Activated T-cell treated with anti-CD3 and anti-CD28 coated beads, Interleukin-2, amount 50 U/mL, for 4 hours (primary cell): ENCODE measurements at places on chromosomes 5 and 9.

- peak; percentile 24 for DNase-seq
These were observed 2.1 kb upstream of the RFESD start for GRCh38 chr5:95644351-95645042.

GRCh38 chr5:32135086-32135485 lies 39.0 kb downstream of the GOLPH3 start:
- no peak for DNase-seq

DNA sequence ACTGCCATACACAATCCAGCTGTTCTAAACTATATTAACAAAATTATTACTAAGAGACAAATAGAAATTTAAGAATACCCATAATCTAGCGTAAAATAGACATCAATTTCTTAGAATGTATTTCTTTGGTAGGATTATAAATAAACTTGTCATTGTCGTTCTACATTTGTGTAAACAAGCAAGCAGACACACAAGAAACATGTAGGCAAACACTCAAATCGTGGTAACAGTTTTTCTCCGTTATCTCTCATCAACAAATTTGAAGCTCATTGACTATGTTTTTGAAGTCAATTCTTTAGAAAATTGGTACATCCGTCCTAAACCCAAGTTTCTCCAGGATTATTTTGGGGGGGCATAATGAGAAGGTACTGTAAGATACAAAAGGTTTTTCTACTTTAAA lies 832.2 kb downstream of the DTWD2 start:
- no peak for DNase-seq

- no peak for DNase-seq
These were observed 55.5 kb downstream of the CEP120 start for GRCh38 chr5:123367739-123368138.

GRCh38 chr9:37398464-37399025 lies 24.0 kb upstream of the GRHPR start:
- no peak for DNase-seq

- DNase-seq: no peak
These were observed 1136.9 kb downstream of the TAF11L14 start for GRCh38 chr5:18771097-18771610.

DNA sequence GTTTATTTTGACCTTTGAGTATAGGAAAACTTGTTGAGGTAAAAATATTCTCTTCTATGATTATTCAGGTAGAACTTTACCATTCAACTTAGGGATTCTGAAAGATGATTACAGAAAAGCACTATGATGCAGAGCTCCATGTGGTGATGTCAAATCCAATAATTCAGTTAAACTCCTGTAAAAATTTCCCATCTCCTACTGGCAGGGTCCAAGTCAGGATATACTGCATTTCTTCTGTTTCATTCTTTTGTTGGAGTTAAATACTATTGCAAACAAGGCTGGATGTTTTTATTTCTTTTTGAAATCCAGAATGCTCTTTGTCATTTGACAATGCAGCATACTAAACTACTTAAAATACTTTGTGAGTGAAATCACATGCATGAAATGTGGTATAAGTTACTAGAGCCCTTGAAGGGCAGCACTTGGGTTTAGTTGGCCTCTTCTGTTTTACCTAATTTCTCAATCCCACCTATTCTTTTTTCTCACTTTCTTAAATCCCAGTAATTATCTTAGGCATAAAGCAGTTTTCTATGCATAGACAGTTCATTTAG lies 204.5 kb downstream of the FBXL7 start:
- no peak for DNase-seq

GRCh38 chr5:159405611-159406031 lies 75.3 kb upstream of the IL12B start:
- no peak for DNase-seq

- DNase-seq: no peak
These were observed 179.7 kb upstream of the ANKRD55 start for GRCh38 chr5:56412601-56413379.

DNA sequence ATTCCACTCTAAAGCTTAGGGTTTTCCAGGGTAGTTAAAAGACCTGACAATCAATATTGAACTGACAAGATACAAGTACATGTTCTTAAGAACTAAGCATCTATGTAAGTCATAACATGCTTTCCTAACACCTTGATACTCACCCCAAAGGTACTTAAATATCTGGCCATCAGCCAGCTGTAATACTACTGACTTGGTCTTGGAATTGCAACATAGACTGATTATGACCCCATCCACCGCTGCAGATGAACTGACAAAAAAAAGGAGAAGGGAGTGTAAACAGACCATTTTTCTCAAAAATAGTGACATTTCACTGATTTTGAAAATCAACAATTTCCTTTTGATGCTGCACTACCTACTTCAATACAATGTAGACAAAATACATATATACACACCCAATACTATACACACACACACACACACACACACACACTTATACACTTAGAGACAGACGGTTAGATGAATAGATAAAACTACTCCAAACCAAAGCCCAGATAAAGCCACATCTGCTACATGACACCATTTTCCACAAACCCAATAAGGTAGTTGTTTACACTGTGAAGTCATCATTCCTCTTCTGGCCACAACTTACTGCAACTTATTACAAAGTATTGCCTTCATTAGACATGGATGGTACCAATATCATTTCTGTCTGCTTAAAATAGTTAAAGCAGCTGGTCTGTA lies 30.4 kb downstream of the ELP1 start:
- DNase-seq: no peak

DNA sequence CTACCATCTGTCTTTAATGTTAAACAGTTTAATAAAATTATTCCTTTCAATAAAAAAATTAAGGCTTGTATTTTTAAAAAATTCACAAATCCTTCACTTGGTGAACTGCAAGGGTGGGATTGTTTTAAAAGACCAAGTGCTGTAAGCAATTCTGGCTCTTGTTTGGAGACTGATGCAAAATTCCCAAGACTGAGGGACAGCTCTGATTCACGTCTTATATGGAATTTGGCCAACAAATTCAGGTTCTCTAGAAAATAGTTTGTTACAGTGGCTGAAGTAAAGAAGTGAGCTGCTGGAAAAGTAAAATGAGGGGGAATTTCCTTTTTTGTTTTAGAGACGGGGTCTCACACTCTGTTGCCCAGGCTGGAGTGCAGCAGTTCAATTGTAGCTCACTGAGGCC lies 58.3 kb downstream of the PRELID2 start:
- no peak for DNase-seq

GRCh38 chr5:1152156-1152555 lies 40.3 kb upstream of the SLC12A7 start:
- DNase-seq: no peak

- DNase-seq: no peak
These were observed 288.3 kb upstream of the MPDZ start for GRCh38 chr9:13567833-13568232.

DNA sequence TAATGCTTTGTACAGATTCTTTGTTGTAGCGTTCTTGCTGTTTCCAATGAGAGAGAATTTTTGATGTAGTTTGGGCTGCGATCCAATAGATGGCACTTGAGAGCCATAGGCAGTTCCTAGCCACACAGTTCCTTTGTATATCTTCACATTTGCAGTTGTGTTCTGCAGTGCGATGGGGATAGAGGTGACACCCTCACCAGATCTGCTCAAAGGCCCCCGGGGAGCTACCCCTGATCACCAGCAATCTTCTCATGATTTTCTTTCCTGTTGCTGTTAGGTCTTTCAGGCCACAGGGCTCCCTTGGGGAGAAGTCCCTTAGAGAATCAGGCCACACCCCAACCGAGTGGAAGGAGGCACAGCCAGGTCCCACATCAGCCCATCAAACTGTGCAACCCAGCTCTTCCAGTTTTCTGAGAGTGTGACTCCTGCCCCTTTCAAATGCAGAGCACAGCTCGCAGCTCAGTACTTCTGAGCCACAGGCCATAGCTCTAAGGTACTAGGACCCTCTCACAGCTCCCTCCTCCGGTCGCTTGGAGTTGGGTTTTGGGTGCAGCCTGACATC lies 353.7 kb downstream of the SLCO4C1 start:
- no peak for DNase-seq

DNA sequence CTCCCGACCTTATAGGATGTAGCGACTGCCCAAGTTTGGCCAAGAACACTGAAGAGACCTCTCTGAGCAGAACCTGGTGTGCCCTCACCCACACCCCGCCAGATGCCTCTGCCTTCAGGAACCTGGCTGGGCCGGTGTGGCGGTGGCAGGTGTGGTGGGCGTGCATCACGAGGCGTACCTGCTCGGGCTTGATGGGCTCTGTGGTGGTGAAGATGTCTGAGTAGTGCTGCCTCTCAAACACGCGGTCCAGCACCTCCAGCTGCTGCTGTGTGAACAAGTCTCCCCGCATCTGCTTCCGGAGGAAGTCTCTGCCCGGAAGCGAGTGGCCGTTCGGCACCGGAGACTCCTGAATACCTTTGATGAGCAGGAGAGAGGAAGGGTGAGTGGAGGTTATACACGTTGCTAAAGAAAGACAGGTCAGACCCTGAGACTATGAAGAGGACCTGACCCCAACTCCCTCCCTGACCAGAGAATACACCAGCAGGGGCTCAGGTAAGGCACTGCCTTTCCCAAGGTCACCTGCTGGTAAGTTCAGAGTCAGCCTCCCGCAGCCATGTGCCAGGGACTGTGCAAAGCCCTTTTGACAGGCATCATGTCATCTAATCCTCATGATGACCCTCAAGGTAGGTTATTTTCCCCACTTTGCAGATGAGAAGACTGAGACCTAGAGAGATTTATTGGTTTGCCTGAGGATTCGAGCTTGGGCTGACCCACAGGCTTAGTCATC lies 67.5 kb downstream of the PAX5 start:
- DNase-seq: no peak

DNA sequence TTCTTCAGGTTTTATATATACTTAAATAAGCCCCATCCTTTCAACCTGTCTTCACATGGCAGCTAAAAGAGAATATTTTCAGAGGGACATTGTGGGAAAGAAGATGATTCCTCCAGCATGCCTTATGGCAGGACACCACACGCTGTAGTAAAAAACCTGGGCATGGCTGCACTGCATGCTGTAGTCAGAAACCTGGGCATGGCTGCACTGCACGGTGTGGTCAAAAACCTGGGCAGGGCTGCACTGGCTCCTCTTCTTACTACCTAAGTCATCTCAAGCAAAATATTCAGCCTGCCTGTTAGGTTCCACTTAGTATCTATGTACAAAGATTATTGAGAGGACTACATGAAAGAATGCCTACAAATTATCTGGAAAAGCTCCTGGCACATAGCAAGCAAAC lies 153.6 kb downstream of the BRINP1 start:
- DNase-seq: no peak

DNA sequence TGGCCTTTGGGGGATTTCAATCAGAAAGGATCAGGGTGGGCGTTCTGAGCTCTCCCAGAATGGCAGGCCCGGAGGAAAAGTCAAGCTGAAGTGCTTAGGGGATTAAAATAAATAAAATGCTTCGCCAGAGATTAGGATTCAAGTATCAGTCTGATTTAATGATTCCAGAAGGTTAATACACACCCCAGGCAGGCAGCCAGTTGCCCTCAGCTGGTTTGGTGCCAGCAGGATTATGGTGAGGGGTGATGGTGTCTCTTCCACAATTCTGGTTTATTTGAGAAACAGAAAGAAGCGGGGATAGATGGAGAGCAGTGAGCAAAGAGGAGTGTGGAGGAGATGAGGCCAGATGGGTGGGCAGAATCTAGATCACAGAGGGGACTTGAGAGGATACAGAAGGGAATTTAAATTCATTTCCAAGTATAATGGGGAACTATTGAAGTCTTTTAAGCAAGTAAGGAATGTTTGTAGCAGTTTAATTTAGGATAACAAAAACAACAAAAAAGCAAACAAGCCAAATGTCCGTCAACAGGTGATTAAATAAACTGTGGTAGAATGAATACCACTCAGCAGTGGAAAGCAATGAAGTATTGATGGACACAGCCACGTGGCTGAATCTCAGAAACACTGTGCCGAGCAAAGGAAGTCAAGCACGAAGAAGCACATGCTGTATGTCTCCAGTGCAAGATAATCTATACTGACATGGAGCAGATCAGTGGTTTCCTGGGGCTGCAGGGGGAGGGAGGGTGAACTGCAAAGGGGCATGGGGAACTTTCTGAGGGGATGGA lies 297.7 kb downstream of the MSX2 start:
- no peak for DNase-seq

DNA sequence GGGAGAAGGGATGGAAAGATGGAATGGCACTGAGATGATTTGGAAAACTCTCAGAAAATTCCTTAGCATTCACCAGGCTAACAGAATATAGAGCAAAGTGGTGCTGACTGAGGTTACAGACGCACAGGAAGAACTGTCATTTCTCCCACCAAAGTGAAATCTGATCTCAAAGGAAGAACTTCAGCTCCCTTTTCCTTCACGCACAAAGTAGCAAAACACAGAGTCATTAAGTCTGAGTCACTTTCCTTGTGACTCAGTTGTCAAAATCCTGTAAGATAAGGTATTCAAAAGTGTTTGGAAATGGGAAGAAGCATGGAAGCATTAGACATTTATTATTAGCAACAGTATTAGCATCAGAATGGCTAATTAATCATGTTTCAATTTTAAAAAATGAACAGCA lies 11.7 kb downstream of the MPDZ start:
- no peak for DNase-seq
